Ovary (tissue), 10 donors: ENCODE measurements at places on chromosomes 5 and 9.

DNA sequence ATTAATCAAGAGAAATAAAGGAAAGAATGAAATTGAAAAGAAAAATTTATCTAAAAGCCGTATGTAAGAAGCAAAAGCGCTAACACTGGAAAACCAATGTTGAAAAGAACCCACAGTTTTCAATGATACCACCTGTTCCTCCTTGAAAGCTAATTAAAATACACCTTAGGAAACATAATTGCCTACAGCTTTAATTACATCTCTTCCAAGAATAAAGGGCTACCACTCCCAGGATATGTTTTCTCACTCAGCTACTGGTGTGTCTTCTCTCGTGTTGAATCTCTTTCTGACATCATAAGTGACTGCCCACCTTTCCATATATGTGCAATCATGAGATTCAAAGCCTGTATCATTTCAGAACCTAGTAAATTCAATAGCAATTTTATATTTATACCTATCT is 880.6 kb upstream of the DMAC1 start:
- no peak overlapping the region for H3K4me3 ChIP-seq
- no peaks in the 10 kb centered on the region for H3K4me1 ChIP-seq
- no peaks in the 10 kb centered on the region for H3K36me3 ChIP-seq
- no peak for DNase-seq
- no peaks in the 10 kb centered on the region for H3K27me3 ChIP-seq

DNA sequence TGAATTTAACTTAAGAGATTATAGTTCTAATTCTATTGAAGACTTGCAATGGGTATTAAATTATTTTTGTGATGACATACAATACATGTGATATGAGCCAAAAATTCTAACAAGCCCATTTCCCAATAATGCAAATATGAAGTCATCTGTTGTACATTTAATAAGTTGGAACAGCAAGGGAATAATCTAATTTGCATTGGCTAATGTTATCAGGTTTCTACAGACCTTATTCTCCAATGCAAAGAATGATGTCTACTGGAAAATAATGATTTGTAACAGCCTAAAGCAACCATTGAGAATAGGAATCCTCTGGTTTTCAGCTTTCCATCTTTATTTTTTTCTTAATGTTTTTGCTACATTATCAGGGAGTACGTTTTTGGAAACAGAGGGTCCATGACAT is 89.1 kb upstream of the MINAR2 start:
- no peak for DNase-seq
- H3K27ac ChIP-seq = no peak overlapping the region
- H3K4me3 ChIP-seq = no peak overlapping the region
- H3K36me3 ChIP-seq = no peaks in the 10 kb centered on the region

DNA sequence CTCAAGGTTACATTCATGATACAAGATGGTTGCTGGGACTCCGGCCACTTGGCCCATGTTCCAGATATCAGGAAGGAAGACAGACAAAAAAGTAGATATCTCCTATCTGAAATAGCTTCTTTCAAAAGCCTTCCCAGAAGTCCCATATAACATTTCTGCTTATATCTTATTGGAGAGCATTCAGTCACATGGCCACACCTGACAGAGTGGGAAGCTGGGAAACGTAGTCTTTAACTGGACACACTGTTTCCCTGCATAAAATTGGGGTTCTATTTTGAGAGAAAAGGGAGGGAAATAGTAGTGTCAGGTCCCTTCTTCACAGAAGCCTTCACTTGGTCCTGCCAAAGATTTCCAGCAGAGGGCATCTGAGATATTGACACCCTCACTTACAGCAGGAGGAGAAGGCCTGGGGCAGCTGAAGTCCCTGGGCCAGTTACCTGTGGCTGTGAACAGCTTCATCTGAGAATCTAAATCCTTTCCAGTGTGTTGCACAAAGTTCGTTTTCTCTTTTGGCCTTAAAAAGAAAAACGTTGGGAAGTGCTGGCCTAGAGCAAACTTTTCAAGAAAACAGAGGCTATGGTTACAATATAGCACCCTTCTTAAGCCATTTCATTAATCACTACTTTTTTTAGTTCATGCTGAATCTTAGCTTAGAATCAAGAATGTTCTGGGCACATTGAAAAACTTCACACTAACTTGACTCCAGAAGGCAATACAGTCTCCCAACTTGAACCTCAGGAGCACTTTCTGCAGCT is 33.5 kb downstream of the SPEF2 start:
- no peak overlapping the region for H3K27ac ChIP-seq
- H3K36me3 ChIP-seq = no peaks in the 10 kb centered on the region
- H3K27me3 ChIP-seq = no peaks in the 10 kb centered on the region
- H3K4me1 ChIP-seq = no peaks in the 10 kb centered on the region
- no peak overlapping the region for H3K4me3 ChIP-seq

- no peaks in the 10 kb centered on the region for H3K27me3 ChIP-seq
- H3K36me3 ChIP-seq = no peaks in the 10 kb centered on the region
- H3K27ac ChIP-seq = no peak overlapping the region
- DNase-seq = no peak
- no peaks in the 10 kb centered on the region for H3K4me1 ChIP-seq
- no peak overlapping the region for H3K4me3 ChIP-seq
These were observed 15.9 kb downstream of the SLC12A7 start for GRCh38 chr5:1095990-1096363.

- H3K36me3 ChIP-seq = no peaks in the 10 kb centered on the region
- H3K27ac ChIP-seq = no peak overlapping the region
- no peaks in the 10 kb centered on the region for H3K27me3 ChIP-seq
- no peak for DNase-seq
- H3K4me1 ChIP-seq = peaks cover 3% of the 10 kb centered on the region
These were observed 228.5 kb downstream of the ESM1 start for GRCh38 chr5:54756796-54757402.
